Cardiac septum (tissue), 1 donor: ENCODE measurements at places on chromosomes 12 and 14.

- peak; percentile 33 for DNase-seq
Observed at GRCh38 chr12:131754184-131754583, 43.3 kb downstream of the SFSWAP start.

DNA sequence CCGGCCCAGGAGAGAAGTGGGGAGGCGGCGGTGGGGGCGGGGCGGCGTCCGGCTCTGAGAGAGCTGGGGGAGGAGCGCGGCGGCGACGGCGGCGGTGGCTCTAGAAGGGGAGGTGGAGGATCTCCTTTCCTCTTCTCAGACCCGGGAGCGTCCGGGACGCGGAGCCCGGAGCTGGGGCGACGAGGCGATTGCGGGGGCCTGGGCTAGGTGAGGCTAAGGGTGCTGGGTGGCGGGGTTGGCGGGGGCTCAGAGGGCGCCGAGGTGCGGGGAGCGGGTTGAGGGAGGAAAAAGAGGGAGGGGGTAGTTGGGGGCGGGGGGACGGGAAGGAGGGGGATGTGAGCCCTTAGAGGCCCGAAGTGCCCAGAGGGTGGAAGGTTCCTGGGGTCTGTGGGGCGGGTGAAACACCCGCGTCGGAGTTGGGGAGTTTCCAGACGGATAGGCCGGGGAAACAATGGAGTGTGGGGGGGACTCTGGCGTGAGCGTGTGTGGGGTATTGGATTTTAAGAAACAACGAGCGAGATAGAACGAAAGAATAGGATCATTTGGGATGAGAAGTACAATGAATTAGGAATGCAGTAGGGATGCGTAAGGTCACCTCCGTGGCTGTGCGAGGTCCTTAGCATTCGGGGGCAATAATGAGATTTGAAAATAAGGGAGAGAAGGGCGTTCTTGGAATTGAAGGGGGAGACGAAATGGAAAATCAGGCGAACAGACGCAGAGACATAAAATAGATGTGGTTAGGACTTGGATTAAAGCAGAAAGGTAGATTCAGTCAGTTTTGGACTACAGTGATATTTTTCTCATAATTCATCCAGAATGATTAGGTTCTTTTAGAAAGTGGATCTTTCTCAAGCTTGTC lies at the start of gene SPATS2:
Gene SPATS2 (plus strand): TSS at position 82 of the 859 bp plus-strand sequence. CDS start 93,551 bp downstream, outside the sequence.
- no peak for DNase-seq

DNA sequence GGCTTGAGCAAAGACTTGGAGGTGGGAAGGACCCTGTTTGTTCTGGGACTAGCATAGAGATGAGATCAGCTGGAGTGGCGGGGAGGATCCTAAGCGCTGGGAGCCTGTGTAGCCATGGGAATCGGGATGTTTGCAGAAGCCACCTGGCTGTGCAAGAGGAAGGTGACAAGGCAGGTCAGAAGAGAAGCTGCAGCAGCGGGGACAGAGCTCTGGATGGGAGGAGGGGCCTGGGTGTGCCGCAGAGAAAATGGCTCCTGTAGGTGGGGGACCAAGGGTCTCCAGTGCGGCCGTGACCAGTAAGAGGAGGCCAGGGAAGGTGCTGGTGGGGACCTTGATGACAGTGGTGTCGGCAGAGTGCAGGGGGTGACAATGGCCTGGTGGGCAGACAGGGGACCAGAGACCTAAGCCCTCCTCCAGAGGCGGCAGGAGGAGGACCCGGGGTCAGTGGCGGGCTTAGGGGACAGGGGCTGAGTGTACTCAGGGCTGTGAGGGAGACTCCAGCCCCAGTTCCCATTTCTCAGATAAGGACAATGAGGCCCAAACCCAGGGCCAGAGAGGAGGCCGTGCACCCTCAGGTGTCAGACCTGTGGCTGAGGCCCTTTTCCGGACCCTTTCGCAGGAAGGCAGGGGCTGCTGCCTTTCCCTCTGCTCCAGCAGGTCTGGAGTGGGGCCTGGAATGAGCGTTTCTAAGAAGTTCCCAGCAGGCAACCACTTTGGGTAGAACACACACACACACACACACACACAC lies 206.6 kb upstream of the RTL1 start:
- peak; percentile 44 for DNase-seq

GRCh38 chr14:60652674-60653651 lies 3.7 kb upstream of the SIX1 start:
- DNase-seq, result no peak

DNA sequence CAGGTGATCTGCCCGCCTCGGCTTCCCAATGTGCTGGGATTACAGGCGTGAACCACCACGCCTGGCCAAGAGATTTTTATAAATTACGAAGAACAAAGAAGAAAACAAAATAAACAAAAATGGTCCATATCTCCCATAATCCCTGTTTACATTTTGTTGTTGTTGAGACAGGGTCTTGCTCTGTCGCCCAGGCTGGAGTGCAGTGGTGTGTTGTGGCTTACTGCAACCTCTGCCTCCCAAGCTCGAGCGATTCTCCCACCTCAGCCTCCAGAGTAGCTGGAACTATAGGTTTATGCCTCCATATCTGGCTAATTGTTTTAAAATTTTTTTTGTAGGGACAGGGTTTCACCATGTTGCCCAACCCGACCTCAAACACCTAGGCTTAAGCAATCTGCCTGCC lies 156.1 kb downstream of the ZNF664 start:
- DNase-seq, result no peak

- no peak for DNase-seq
Observed at GRCh38 chr14:21431126-21431525, 24.8 kb downstream of the CHD8 start.

- DNase-seq, result no peak
Observed at GRCh38 chr12:52686756-52687487, 6.7 kb upstream of the KRT1 start.

GRCh38 chr14:75995372-75996041 lies 9.9 kb downstream of the IFT43 start:
- no peak for DNase-seq

- no peak for DNase-seq
Observed at GRCh38 chr14:94394025-94394493, 5.7 kb upstream of the SERPINA1 start.

DNA sequence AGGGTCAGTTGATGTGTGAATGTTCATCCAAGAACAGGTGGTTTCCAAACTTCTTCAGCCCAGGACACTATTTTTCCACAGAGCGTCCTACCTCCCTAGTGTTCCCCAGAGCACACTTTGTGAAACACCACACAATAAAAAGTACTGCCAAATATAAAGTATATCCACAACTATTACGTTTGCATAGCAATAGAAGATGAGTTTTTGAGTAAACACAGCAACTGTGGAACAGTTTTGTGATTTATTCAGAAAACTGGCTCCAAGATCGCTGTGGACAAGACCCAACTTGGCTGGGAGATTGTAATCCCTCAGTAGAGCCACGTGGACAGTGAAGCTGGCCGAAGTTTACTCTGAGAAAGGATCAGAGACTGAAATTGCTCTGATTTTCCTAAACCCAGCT lies 14.5 kb upstream of the MAP1LC3B2 start:
- no peak for DNase-seq

DNA sequence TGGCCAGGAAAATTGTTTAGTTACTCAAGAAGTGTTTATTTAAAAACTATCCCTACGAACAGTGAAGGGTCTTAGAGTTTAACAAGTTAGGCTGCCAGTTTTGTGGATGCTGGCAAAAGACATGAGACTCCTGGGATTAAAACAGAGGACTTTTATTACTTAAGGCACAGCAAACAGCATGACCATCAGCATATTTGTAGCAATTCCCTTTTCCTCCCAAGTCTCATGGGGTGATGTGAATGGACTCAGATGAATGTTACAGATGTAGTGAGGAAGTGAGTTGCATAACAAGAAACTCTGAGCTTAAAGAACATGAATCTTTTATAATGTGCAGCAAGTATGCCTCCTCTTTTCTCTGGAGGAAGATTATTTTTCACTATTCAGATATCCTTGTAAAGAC lies 695.8 kb downstream of the RPS29 start:
- no peak for DNase-seq

GRCh38 chr12:16347391-16348298 lies at the start of gene MGST1:
Gene MGST1 (plus strand): TSS chr12:16347645. CDS start chr12:16354253, 6,608 bp downstream.
- DNase-seq, result peak; percentile 80

DNA sequence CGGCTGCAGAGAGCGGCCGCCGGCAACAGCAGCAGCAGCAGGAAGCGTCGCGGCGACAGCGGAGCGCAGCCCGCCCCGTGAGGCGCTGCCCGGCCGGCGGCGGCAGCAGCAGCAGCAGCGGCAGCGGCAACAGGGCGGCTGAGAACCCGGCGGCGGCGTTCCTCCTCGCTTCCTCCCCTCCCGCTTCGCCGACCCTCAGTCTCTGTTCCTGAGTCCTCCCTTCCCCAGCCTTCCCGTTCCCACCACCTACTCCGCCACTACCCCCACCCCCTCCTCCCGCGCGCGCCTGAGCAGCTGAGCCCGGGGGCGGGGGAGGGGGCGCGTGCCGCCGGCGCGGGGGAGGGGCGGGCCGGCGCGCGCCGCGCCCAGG lies 310 bp downstream of the BICDL1 start:
- DNase-seq, result no peak

DNA sequence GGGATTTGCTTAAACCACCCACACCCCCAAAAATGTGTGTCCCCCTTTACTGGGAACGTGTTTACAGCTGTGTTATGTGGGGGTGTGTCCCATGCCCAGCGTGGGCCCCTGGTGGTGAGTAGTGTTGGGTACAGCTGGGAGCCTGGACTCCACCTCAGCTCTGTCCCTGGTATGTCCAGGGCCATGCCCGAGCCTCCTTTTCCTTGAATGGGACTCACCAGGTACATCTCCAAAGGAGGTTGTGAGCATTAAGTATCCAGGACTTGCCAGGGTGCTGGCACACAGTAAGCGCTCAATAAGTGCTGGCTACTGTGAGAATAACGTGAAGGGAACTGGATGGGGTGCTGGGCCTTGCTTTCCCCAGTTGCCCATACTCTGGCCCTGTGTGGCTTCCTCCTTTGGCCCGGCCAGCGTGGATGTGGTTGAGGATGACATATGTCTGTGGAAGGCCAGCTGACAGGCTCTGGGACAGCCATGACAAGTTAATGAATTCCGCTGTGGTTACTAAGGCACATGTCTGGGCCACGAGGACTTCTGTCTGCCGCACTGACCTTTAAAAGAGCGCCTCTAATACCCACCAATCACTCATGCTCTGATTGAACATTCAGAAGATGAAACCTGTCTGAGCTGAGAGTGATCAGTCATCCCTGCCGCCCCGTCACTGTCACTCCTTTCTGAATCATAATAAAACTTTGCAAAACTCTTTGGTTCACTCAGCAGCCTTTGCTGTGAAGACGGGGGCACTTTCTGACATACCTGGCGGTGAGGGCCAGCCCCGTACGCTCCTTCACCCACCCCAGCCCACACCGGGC lies 74.7 kb downstream of the DIO3 start:
- no peak for DNase-seq

DNA sequence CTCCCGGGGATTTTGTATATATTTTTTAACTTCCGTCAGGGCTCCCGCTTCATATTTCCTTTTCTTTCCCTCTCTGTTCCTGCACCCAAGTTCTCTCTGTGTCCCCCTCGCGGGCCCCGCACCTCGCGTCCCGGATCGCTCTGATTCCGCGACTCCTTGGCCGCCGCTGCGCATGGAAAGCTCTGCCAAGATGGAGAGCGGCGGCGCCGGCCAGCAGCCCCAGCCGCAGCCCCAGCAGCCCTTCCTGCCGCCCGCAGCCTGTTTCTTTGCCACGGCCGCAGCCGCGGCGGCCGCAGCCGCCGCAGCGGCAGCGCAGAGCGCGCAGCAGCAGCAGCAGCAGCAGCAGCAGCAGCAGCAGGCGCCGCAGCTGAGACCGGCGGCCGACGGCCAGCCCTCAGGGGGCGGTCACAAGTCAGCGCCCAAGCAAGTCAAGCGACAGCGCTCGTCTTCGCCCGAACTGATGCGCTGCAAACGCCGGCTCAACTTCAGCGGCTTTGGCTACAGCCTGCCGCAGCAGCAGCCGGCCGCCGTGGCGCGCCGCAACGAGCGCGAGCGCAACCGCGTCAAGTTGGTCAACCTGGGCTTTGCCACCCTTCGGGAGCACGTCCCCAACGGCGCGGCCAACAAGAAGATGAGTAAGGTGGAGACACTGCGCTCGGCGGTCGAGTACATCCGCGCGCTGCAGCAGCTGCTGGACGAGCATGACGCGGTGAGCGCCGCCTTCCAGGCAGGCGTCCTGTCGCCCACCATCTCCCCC lies 777 bp downstream of the ASCL1 start:
- DNase-seq, result no peak
